Stimulated activated CD8-positive, alpha-beta memory T cell treated with anti-CD3 and anti-CD28 coated beads, Interleukin-7, amount 100 ng/mL, for 1 hour (primary cell): ENCODE measurements at places on chromosomes 12 and 14.

GRCh38 chr14:63186453-63186852 is 17.8 kb upstream of the RHOJ start:
- no peak for DNase-seq

GRCh38 chr12:93663006-93663728 is 14.0 kb upstream of the CRADD start:
- DNase-seq: no peak

GRCh38 chr12:3155702-3156370 is 78.7 kb downstream of the TSPAN9 start:
- DNase-seq: no peak

DNA sequence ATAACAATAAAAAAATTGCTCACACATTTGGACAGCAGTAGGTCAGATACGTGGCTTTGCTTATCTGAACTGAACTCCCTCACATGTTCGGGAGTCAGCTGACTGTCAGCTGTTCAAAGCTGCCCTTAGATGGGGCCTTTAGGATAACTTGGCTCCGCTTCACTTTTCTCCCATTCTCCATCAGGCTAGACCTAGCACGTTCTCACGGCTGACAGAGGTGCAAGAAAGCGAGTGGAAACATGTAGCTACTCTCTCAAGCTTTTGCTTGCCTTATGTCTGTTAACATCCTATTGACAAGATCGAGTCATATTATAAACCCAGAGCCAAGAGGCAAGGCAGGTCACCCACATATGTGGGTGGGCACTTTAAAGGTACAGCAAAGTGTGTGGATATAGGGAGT is 112.0 kb upstream of the PDZRN4 start:
- DNase-seq: no peak

DNA sequence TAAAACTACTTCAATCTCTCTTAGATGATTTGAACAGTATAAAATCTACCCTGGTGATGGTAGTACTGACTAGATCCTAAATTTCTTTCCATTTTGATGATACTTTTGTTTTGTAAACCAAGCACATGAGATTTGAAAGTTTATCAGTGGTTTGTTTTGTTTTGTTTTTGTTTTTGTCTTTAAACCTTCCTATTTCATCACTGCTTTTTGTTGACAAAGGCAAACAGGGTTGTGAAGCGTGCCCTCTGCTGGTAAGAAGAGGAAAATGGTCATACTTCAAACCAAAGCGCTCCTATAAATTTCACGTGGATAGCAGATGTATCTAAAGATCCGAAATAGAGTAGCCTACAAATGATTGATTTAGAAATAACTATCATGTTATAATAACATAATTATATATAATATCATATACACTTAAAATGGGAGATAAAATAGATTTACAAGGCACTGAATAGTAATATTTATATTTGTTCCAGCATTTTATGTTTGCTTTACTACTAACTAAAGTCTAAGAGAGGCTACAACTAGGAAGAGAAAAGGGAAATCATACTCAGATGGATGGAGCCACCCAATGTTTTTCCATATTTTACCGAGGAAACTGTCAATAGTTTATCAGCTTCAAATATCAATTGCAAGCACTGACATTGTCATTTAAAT is 254.0 kb upstream of the USP15 start:
- no peak for DNase-seq

- no peak for DNase-seq
Measured at GRCh38 chr14:66115740-66116502, 370.2 kb upstream of the CCDC196 start.

GRCh38 chr14:98950353-98950895 is 321.6 kb downstream of the BCL11B start:
- no peak for DNase-seq
